ENCODE measurements at places on chromosomes 7 and 10. TPM values are rescaled to one million over a fixed set of nuclear protein-coding genes. Genes with fewer than 3 reads are reported as not detected.

VWDE gene
- total RNA-seq: not detected

ADAMTS14 gene
- 0.50 TPM for total RNA-seq

DNA sequence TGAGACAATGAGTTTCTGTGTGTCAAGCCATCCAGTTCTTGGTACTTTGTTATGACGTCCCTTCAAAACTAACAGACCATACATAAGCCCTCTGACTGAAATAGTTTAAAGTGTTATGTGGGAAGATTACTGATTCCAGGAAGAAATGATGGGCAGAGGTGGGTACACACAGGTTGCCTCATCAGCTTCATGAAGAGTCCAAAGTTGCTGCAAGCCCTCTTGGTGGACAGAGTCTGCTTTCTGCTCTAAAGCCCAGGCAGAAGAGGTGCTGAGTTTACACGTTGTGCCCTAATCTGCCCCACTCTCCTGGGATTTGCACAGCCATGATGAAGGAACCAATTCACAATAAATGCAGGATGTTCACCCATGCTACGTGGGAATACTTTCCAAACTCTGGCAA, 187.4 kb downstream of the PARD3 start:
- no peak overlapping the region for H3K27ac ChIP-seq
- DNase-seq: no peak
- no peaks in the 10 kb centered on the region for H3K36me3 ChIP-seq
- H3K27me3 ChIP-seq: no peaks in the 10 kb centered on the region

INMT gene
- 172 TPM for total RNA-seq

- H3K4me3 ChIP-seq: peak overlapping the region; percentile 61
- H3K4me1 ChIP-seq: peaks cover 24% of the 10 kb centered on the region
- no peaks in the 10 kb centered on the region for H3K36me3 ChIP-seq
- DNase-seq: no peak
- H3K27me3 ChIP-seq: no peaks in the 10 kb centered on the region
These were observed 19.2 kb upstream of the SMO start for GRCh38 chr7:129169171-129169671.

DNA sequence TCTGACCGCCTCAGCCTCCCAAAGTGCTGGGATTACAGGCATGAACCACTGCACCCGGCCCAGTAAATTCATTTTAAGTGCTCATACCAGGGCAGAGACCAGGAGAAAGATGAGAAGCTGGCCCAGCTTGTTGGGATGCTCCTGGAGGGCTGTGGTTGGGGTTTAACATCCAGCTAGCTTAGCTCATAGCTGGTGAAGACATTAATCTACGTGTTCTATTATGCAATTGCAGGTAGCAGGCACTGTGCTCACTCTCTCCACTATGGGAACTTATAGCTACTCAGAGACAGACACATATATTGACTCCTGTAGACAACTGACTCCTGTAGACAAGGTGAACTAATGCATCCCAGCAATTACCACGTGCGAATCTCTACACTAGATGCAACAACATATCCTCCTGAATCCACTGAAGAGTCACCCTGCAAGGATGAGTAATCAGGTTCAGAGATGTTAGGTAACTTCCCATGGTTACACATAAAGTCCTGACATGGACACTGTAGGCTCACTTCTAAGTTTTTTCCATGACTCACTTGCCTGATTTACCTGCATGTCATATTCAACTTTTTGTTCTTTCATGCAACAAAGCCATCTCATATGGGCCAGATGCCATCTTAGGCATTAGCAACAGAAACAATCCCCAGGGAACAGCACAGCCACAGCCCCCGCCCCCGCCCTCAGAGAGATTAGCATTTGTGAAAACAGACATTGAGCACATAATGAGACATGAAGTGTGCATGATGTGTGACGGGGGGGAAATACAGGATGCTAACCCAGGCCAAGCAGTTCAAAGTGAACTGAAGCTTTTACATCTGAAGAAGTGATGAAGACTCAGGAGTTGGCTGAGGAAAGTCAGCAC, 37.2 kb downstream of the ERLIN1 start:
- peaks cover 33% of the 10 kb centered on the region for H3K36me3 ChIP-seq
- peaks cover 10% of the 10 kb centered on the region for H3K4me1 ChIP-seq
- no peak overlapping the region for H3K4me3 ChIP-seq
- DNase-seq: peak; percentile 74

DNA sequence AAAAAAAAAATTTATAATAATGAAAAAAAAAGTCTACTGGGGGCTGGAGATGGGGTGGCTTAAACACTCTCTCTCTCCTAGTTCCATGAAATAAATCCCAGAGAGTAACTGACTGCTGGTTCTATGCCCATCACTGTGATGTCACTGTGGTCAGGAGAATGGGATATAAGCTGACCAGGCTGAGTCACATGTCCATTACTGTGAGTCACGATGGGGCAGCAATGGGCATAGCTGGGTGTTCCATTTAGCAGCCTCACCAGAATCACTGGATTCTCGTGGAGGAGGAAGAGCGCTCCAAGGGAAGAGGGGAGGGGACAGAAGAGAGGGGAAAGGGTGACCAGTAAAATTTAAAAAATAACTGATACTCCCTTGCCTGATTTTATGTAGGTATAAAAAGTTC, 37.1 kb downstream of the MASTL start:
- no peak overlapping the region for H3K4me3 ChIP-seq
- no peaks in the 10 kb centered on the region for H3K27me3 ChIP-seq
- H3K4me1 ChIP-seq: peaks cover 1% of the 10 kb centered on the region
- no peak overlapping the region for H3K27ac ChIP-seq
- DNase-seq: no peak

CNNM1 gene
- 1.7 TPM for total RNA-seq

NME8 gene
- total RNA-seq: 0.57 TPM

IKZF1 gene
- total RNA-seq: 8.5 TPM

- H3K27ac ChIP-seq: peak overlapping the region; percentile 24
- H3K36me3 ChIP-seq: no peaks in the 10 kb centered on the region
- H3K27me3 ChIP-seq: no peaks in the 10 kb centered on the region
- no peak overlapping the region for H3K4me3 ChIP-seq
- DNase-seq: peak; percentile 39
- H3K4me1 ChIP-seq: peaks cover 46% of the 10 kb centered on the region
These were observed 22.9 kb upstream of the LRRC17 start for GRCh38 chr7:102889851-102890250.

ANKRD30A gene
- total RNA-seq: not detected

OR9A2 gene
- total RNA-seq: not detected

SOSTDC1 gene
- 0.83 TPM for total RNA-seq

DNA sequence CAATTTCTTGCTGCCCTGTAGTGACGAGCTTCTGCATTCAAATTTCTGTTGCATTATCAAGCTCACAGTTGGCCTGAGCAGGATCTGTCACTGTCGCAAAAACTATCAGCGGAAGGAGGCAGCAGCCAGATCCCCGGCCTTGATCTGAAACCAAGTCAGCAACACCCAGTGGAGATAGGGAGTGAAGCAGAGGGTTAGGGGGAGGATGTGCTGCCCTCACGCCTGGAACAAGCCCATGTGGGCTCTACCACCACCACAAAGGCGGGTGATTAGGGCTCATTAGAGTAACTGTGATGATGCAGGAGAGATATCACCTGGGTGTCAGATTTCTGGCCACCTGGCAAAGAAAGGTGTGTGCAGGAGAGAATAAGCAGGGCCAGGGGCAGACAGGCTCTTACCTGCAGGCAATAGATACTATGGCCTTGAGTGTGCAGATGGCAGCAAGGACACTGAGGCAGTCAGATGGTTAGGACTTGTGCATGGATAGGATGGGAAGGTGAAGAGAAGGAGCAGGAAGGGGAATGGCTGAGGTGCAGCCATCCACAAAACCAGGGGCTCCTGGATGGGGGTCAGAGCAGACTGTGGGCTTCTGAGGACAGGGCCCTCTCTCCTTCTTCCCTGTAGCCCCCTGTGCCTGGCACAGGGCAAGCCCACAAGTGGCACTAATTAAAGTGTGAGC, 417.3 kb downstream of the RPS24 start:
- no peak for DNase-seq
- no peaks in the 10 kb centered on the region for H3K27me3 ChIP-seq
- no peaks in the 10 kb centered on the region for H3K36me3 ChIP-seq
- peaks cover 26% of the 10 kb centered on the region for H3K4me1 ChIP-seq
- no peak overlapping the region for H3K27ac ChIP-seq
- H3K4me3 ChIP-seq: no peak overlapping the region

DNA sequence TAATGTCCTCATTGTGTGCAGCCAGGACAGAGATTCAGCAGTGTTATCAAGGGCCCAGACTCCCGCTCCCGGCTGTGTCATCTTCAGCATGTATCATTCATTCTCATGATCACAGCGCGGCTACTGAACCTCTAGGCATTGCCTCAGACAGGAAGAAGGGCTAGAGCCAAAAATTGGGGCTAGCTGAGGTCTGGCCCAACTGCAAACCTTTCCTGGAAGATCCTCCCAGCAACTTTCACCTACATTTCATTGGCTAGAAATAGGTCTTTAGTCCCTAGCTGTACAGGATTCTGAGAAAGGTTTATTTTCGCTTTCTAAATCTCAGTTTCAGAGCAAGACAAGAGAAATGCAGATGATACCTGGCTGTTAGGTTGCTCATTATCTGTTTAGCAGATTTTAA, 81.9 kb downstream of the CREM start:
- H3K36me3 ChIP-seq: no peaks in the 10 kb centered on the region
- peaks cover 12% of the 10 kb centered on the region for H3K4me1 ChIP-seq

DNA sequence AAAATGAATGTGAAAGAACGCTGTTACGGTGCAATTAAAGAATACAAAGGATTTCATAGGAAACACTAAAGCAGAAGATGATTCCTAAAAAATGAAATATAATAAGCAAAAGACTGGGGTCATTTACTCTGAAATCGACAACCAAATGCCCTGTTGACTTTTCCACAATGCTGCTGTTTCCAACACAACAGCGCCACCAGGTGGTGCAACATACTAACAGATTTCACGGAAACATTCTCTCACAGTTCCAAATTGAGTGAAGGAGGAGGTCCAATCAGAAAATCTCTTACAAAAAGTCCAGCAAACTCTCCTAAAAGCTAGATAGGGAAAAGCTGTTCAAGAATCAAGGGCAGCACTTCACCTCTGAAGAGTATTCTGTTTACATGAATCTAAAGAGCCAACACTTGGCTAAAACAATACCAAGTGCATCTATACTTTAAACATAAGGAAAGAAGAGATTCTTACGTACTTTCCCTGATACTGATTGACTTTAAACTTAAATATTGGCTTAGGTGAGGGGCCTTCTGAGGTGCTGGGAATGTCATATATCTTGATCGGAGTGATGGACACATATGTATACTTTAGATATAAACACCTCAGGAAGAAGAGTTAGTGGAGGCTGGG, 55.9 kb downstream of the UPF2 start:
- no peaks in the 10 kb centered on the region for H3K4me1 ChIP-seq
- H3K27me3 ChIP-seq: no peaks in the 10 kb centered on the region
- peak; percentile 92 for DNase-seq
- no peak overlapping the region for H3K4me3 ChIP-seq
- peaks cover 55% of the 10 kb centered on the region for H3K36me3 ChIP-seq

All from esophagus muscularis mucosa (tissue), 4 donors.